Activated T-cell treated with anti-CD3 and anti-CD28 coated beads for 48 hours (primary cell): ENCODE measurements at places on chromosomes 5 and 9.

DNA sequence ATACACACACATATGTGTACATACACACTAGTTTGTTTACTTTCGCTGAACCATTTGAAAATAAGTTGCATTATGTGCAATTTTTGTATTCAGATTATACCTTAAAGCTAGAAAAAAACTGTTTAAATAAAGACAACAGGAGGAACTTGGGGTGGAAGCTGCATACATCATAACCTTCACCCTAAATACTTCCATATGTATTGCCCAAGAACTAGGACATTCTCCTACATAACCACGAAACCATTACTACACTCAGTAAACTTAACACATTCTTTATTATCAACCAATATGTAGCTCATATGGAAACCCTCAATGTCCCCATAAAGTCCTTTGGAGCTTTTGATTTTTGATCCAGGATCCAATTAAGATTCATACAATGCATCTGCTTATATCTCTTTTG is 83.3 kb downstream of the GIN1 start:
- DNase-seq, result no peak

DNA sequence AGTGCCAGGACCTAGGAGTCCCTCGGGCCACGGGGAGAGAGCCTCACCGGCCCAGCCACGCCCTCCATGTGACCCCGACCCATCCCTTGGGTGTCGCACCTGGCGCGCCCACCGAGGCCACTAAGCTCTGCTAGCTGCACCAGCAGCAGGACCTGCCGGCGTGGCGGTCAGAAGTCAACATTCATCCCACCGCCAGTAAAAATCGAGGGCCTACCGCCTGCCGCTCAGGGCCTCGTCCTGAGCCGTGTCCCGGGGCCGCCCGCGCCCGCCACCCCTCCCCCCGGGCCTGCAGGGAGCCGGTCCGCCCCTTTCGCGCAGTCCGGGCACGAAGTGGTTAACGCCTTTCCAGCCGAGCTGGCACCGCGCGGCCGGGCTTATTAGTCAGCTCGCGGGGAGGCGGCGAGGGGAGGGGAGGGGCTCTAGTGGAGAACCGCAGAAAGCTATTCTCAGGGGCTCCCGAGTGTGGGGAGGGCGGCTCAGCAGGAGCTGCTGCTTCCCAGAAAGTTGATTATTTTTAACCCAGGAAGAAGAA is 124.4 kb downstream of the C9orf50 start:
- DNase-seq, result peak; percentile 79

GRCh38 chr9:124950050-124950718 is 9.3 kb upstream of the GOLGA1 start:
- DNase-seq, result no peak

DNA sequence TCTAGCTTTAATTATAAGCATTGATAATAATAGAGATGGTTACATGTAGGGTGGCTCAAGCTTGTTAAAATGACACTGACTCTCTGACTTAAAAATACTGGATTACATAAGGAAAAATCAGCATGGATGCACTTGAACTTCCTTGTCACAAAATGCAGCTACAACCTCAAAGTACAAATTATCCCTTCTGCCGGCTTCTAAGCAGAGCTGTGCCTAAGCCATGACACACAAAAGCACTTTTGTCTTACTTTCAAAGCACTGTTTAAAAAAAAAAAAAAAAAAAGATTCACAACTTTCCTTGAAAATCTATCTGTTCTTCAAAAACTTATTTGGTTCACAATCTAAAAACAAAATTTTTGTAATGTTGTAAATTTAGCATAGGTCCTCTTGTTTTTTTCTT is 36.4 kb upstream of the ZFAND5 start:
- DNase-seq, result no peak

GRCh38 chr9:88521308-88521707 is 13.7 kb upstream of the NXNL2 start:
- DNase-seq, result no peak

DNA sequence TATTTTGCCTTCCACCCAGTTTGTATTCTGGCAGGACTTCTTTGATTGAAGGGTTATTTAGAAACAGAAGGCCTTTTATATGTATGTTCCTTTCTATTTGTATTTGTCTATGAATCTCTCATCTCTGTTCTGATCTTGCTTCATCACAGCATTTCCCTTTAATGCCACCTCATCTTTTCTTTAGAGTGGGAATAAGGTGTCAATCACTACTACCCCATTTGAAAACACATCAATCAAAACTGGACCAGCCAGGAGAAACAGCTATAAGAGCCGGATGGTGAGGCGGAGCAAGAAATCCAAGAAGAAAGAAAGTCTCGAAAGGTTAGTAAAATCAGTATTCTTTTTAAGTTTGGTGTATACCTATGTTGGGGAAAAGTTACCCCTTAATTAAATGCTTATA is 36.3 kb downstream of the CD180 start:
- no peak for DNase-seq

GRCh38 chr9:133050781-133051180 is 11.0 kb upstream of the CEL start:
- no peak for DNase-seq

GRCh38 chr9:78023003-78023741 is 8.4 kb downstream of the GNAQ start:
- DNase-seq, result no peak

DNA sequence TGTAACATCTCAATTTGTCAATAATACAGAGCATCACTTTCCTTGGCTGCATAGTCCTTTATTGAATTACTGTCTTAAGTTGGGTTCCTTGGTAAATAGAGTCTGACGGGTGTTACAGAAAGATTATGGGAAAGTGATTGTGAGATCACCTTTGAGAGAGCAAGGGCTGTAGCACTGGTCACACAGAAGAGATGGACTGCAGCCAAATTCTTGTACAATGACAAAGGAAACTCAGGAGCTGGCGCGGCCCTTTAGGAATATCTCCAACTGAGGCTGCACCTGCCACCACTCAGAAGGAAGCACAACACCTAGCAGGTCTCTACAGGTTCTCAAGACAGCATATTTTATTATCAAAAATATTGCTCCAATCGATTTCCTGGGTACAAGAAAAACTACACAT is 350.0 kb upstream of the ISL1 start:
- DNase-seq, result no peak

GRCh38 chr9:126738553-126738952 is 66.3 kb upstream of the ZBTB43 start:
- DNase-seq, result no peak

DNA sequence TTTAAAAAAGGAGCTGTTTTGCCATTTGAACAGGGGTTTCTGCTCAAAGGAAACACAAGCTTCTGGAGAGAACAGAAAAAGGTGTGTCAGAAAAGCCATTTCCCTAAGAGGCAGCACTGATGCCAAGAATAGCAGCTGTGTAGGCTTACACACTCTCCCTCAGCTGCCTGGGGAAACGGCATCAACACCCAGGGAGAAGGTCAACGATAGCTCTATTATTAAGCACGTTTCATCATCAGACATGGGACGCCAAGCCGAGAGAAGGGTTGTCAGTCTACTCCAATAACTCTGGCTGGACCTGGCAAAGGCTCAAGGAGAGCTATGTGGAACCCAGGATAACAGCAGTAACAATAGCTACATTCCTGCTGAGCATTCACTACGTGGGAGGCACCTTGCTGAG is 314.2 kb downstream of the CDK5RAP2 start:
- no peak for DNase-seq

DNA sequence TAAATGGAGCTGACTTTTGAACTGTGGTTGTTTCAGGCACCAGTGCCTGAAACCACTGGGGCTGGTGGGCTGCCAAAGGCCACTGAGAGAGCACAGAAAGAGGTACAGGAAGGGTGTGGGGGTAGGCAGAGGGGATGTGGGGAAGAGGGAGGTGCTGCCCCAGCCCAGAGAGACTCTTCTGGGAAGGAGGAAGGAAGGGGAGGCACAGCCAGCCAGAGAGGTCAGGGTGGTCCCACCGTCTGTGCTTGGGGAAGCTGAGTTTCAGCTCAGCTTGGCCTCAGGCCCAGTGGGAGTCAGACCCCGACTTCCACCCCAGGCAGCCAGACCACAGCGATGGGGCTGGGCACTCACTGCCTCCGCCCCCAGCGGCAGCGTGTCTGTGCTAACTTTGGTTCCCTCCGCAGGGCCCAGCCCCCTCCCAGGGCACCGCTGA is 8.6 kb upstream of the PHYKPL start:
- no peak for DNase-seq

GRCh38 chr9:18706648-18707047 is 232.7 kb downstream of the ADAMTSL1 start:
- DNase-seq, result no peak

DNA sequence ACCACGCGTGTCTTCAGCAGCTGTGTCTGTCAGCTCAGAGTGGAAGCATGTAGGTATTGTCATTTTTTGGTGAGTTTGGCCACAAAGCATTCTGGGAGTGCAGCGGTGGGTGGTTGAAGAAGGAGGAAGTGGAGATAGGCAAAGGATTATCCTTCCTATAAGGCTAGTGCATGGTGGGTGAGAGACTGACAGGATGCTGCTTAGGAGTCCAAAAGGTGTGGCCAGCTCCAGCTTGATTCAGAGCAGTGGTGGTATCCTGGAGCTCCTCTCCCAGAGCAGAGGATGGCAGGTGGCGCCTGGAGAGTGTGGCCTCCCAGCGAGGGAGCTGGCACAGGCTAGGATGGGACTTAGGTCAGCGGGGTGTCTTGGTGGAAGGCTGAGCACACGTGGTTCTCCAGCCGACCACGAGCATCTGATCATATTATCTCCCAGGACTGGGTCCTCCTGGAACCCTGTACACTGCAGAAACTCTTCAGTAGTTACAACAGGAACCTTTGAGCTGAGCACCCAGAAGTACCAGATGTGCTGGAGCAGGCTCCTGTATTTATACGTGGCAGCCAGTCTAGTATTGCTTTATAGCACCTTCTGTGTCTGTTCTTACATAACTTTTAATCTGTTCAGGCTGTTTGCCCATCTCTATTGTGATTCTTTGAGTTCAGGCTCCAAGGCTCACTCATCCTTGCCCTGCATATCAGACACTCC is 29.6 kb downstream of the MAML1 start:
- no peak for DNase-seq

DNA sequence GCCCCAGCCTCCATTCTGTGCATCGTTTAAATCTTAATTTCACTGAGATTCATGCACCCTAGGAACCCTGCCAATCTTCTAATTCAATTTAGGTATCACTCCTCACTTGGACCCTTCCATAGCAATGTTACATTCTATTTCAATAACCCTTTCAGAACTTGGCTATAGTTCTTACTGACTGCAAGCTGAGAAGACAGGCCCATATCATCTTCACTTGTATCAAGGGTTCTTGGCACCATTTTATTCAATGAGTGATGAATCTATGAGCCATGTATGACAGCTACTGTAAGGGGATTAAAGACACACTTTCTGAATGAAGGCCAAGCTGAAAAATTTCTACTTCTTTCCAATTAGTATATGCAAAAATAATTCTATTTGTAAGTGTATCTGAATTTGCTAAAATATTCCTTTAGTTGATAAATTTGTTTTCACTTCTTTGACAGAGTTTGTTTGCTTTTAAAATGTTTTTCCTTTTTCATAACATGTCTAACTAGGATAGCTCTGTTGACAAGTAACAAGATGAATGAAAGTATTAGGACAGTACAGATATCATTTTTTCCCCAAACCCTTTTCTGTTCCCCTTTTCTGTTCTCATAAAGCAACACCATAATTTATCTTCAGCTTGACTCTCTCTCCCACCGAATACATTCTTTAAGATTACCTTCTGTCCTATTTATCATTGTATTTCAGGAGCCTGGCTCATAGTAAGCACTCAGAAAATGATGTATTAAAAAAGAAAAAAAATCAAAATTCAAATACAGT is 9.6 kb downstream of the ITGA2 start:
- DNase-seq, result no peak

DNA sequence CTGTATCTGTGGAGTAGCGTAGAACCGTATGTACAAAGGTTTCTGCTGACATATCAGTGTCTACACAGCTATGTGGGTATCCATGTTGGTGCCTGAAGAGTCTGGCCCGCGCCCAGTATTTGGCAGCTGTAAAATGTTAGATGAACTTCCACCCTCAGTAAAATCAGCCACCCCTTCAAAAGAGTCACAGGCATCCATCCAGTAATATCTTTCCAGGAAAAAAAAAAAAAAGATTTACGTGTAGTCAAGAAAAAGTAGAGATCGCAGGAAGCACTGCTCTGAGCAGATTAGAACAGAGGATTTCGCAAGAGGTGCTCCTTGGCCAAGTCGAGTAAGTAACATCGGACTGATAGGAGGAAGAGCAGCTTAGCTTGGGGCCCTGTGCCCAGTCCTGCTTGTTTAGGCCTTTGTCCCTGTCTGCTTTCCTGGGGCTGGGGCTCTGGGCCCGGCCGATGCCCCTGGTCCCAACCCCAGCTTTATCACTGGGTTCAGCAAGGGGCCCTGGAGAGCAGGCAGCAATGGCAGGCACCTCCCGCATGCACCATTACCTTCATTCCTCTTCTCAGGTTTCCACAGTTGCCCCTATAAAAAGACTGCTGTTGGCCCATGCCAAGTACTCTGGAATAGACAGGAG is 21.2 kb downstream of the DAPK1 start:
- DNase-seq, result no peak

GRCh38 chr5:57891443-57891842 is 408.8 kb upstream of the ACTBL2 start:
- no peak for DNase-seq

GRCh38 chr5:9789777-9790176 is 159.6 kb upstream of the TAS2R1 start:
- DNase-seq, result no peak

- no peak for DNase-seq
Observed at GRCh38 chr5:149916334-149917072, 28.1 kb downstream of the PDE6A start.

DNA sequence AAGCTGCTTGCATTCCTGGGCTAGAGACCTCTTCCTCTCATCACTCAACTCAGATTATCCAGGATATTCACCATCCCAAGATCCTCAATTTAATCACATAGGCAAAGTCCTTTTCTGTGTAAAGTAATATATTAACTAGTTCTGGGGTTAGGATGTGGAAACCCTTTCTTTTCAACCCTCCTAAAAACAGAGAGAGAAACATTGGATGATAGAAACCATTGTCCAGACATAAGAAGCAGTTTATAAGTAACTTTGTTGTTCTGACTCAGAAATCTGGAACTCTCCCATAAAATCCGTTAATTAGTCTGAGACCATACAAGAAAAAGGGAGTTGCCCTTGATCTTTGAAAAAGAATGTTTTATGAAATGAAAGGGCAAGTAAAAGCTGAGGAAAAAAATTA is 817.1 kb upstream of the CDH9 start:
- DNase-seq, result no peak

DNA sequence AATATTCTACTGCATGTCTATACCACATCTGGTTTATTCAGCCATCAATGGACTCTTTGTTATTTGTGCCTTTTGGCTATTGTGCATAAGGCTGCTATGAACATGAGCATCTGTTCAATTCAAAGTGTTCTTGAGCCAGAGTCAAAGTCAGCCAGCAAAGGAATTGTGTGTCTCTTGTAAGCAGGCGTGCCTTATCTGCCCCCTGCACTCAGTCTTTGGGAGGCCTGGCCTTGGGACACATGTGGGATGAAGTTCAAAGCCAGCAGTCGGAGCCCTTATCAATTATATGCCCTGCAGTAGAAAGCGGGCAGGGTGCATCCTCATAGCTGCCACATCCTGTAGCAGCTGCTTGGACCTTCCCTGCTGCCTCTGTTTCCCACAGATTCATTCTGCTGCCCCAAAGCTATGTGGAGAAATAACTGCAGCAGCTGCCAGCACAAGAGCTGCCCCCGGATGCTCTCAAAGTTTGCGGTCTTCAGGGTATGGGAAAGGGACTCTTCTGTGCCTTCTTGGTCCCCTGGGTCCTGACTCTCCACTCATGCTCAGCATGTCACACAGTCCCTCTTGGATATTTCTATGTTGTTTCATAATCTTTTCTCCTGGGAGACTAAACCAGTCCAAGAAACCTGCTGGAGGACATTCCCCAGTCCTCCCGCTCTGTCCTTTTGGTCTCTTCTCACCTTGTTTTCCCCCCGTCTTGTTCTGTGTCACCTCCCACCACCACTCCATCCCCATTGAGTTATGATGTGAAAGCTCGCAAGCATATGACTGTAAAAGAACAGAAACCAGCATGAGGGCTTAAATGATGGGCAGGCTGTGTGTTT is 35.9 kb downstream of the STOM start:
- no peak for DNase-seq
